ENCODE measurements at places on chromosomes 7 and 10.

GRCh38 chr7:108027239-108027638 is 24.3 kb upstream of the LAMB1 start:
- DNase-seq = no peak

DNA sequence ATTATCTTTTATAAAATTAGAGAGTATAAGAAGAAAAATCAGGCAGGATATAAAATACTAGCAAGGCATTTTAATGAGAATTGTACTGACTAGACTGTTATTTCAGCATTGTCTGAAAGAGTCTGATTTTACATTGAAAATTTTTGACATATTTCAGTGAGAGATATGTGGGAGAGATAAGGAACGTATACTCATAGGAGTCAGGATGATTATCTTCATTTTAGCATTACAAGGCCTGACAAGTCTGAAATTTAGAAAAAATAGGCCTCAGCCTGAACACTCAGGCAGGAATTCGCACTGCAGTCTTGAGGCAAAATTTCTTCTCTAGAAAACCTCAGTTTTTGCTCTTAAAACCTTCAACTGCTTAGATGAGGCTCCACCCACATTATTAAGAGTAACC is 386.0 kb downstream of the HGF start:
- DNase-seq = no peak

- peak; percentile 38 for DNase-seq
These were observed 165.8 kb downstream of the CCSER2 start for GRCh38 chr10:84493951-84494848.

DNA sequence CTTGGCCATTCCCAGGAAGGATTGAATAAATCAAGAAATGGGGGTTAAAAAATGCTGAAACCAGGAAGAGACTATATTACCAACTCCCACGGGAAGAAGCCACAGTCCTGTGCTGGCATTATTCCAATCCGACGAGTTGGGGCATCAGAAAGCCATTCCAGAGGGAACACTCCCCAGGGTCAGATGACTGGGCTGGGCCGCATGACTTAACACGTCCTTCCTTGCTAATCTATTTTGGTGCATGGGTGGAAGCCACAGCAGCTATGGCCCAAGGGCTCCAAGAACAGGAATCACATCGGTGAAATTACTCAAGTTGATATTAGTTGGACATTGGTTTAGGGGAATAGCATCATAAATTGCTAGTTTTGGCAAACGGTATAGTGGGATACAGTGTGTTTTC is 592.9 kb upstream of the NRP1 start:
- DNase-seq = no peak

GRCh38 chr7:31791881-31792280 is 104.9 kb downstream of the PPP1R17 start:
- peak; percentile 38 for DNase-seq

DNA sequence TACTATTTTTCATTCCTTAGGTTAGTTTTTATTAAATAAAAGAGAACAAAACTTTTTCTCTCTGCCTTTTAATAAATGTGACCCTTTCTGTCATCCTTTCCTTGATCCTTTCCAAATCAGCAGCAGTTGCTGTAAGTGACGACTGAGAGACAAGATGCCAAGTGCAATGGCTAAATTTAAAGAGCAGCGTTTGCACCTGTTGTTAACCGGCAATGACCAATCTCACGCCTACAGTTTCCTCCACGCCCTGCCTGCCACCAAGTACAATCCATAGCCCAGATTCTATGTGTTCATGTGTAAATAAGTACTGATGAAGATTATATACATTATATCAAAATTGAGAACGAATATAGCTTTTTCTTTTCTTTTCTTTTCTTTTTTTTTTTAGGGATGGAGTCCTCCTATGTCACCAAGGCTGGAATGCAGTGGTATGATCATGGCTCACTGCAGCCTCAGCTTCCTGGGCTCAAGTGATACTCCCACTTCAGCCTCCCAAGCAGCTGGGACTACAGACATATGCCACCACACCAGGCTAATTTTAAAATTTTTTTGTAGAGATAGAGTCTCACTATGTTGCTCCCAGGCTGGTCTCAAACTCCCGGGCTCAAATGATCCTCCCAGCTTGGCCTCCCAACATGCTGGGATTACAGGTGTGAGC is 6.5 kb upstream of the MCU start:
- DNase-seq = no peak

- DNase-seq = no peak
These were observed 56.4 kb upstream of the MRLN start for GRCh38 chr10:59809644-59809974.

DNA sequence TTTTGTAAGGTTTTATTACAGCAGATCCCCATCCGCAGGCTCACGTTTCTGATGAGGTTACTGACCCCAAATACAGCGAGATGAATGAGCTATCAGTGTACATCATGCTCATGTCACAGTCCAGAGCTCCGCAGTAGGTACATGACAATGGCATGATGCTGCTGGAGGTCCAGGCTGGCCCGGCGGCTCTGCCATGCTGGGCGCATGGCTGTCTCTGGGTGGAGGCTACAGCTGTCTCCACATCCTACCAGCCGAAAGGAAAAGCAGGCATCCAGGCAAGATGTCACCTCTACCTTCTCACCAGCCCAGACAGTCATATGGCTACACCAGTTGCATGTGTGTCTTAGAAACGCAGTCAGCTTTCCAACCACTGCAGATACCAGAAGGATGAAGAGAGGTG is 90.9 kb upstream of the RNF32 start:
- DNase-seq = no peak

DNA sequence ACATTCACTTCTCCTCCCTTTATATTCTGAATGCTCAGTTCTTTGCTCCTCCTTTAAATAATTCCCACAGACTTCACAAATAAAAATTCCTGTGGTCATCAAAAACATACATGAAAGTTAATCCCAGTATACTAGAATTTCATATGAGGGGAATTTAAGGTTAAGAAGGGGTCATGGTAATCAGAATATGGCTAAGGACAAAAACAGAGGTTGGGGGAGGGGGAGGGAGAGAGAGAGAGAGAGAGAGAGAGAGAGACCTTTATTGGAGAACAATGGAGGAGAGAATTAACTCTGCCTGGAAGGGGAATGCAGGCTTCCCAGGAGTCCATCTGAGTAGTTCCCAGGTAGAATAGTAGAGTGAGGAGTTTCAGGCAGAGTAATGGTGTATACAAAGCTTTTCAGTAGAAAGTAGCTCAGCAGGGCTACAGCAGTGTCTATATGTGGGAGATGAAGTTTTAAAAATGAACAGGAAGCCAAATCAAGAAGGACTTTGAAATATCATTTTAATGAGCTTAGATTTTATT is 5.2 kb upstream of the CUBN start:
- no peak for DNase-seq

All from AG10803 (cell line).